ENCODE measurements at places on chromosomes 7 and 10.

DNA sequence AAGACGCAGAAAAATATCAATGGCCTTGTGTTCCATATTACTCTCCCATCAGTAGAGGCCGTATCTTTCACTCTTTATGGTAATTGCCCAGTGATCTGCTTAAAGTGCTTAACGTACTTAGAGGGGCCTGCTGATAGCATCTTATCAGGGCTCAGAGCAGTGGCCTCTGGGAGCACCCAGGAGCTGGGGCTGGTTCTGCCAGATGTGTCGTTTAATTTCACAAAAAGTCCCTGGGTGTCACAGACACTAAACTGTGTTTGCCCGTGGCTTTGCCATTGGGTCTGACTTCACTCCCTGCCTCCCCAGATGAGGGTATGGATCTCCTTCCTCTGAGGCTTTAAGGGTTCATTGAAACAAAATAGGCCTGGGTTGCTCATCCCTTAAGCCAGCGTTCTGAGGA lies 435.3 kb downstream of the GATA3 start:
- no peak for DNase-seq

DNA sequence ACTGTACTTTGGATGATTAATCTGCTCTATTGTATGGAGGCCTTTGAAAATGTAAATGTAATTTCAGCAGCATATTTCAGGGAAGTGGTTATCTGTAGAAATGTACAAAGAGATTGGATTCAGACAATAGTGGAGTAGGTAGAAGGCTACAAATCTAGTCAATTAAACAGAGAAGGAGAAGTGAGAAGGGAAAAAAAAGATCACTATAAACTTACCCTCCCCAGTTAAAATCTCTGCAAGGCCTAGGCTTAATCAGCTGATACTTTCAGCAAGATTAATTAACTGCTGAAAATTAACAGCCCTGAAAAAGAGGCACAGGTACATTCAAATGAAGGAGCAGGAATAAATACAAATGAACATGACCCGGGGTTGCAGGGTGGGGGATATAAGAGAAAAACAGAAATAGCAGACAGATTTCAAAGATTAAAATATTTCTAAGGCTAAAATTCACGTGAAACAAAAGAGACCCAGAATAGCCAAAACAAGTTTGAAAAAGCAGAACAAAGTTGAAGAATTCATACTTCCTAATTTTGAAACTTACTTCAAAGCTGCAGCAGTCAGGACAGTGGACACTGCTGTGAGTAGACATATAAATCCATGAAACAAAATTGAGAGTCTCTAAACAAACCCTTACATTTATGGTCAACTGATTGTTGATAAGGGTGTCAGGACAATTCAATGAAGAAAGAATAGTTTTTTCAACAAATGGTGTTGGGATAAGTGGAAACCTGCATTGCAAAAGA lies 96.0 kb downstream of the NRCAM start:
- no peak for DNase-seq

DNA sequence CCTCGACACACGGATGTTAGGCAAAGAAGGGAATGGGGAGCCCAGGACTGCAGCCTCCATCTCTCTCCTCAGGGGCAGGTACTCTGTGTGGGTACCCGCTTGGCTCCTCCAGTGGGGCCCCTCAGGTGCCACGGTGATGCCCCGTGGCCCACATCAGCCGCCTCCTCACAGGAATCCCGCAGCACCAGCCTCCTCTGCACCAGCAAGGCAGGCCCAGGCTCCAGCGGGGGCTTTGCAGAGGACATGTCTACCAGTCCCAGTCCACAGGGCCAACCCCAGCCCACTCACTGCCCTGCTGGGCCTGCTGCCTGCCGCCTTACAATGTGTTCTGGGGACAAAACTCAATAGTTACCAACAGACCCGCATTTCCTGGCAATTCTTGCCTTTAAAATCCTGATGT lies 61.6 kb upstream of the ADGRA1 start:
- no peak for DNase-seq

DNA sequence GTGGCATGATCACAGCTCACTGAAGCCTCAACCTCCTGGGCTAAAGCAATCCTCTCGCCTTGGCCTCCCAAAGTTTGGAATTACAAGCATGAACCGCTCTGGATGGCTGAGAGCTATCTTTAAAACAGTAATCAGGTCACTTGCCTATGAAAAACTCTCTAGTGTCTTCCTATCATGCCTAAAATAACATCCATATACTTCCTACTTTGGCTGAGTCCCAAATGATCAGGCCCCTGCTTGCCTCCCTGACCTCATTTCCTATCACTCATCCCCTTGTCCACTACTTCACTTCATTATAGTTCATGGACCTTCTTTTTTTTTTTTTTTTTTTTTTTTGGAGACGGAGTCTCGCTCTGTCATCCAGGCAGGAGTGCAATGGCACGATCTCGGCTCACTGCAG lies 28.0 kb downstream of the SEPTIN7 start:
- no peak for DNase-seq

DNA sequence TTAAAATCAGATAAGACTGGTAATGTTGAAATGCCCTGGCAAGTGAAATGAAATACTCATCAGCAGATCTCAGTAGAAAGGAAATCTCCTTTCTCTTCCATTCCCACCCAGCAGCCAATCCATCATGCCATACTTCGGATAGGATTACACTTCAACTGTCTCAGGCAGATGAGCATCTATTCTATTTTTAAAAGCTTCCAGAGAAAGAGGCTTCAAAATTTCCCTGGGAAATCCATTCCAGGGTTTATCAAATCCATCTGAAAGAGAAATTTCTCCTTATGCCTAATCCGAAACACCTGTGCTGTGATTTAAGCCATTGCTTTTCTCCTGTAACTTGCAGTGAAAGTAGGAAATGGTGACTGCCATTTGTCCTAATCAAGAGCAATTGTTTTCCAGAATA lies 60.4 kb upstream of the RAPGEF5 start:
- no peak for DNase-seq

DNA sequence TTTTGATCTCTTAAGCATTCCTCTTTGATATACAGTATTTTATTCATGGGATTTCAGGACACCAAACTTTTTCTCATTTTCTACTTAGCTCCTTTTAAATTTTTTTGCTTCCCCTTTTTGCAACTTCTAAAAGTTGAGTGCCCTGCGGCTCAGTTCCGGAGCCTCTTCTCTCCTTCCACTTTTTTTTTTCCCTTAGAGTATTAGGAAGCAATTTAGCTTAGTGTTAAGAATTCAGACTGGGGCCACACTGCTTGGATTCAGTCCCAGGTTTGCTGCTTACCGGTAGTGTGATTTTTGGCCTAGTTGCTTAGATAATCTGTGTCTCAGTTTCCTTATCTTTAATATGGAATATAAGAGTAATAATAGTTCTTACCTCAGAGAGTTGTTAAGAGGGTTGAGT lies 3.4 kb downstream of the STAM start:
- DNase-seq: no peak

GRCh38 chr7:137904833-137905232 lies 58.1 kb upstream of the DGKI start:
- DNase-seq: no peak

- DNase-seq: no peak
These were observed 10.3 kb upstream of the PLAC9 start for GRCh38 chr10:80122110-80122710.

DNA sequence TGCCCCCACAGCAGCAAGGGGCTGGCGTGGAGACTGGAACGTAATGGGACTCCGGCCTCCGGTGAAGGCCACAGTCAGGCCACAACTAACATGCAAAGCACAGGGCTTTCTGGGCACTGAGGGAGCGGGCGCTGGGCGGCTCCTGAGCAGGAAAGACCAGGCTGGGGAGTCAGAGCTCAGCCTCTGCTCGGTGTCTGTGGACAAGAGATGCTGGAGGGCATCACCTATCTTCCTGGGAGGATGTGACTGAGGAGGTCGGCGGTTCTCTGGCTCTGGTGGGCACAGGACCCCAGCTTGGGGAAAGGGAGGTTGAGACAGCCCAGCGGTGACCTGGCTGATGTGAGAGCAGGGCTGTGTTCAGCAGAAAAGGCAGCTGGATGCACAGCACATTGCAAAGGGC lies 11.7 kb downstream of the CNPY1 start:
- no peak for DNase-seq

- no peak for DNase-seq
These were observed 267.9 kb upstream of the CNTNAP2 start for GRCh38 chr7:145848691-145849090.

- DNase-seq: no peak
These were observed 426.4 kb downstream of the TYW1 start for GRCh38 chr7:67423065-67423464.

GRCh38 chr7:77353407-77353721 lies 62.8 kb downstream of the GSAP start:
- peak; percentile 35 for DNase-seq

DNA sequence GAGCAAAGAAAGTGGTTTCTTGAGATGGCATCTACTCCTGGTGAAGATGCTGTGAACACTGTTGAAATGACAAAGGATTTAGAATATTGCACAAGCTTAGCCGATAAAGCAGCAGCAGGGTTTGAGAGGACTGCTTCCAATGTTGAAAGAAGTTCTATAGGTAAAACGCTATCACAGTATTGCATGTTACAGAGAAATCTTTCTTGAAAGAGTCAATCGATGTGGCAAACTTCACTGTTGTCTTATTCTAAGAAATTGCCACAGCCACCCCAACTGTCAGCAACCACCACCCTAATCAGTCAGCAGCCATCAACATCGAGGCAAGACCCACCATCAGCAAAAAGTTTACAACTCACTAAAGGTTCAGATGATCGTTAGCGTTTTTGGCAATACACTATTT lies 59.9 kb downstream of the SLC29A4 start:
- DNase-seq: no peak

- DNase-seq: no peak
These were observed 85.5 kb upstream of the ADO start for GRCh38 chr10:62719061-62719460.

DNA sequence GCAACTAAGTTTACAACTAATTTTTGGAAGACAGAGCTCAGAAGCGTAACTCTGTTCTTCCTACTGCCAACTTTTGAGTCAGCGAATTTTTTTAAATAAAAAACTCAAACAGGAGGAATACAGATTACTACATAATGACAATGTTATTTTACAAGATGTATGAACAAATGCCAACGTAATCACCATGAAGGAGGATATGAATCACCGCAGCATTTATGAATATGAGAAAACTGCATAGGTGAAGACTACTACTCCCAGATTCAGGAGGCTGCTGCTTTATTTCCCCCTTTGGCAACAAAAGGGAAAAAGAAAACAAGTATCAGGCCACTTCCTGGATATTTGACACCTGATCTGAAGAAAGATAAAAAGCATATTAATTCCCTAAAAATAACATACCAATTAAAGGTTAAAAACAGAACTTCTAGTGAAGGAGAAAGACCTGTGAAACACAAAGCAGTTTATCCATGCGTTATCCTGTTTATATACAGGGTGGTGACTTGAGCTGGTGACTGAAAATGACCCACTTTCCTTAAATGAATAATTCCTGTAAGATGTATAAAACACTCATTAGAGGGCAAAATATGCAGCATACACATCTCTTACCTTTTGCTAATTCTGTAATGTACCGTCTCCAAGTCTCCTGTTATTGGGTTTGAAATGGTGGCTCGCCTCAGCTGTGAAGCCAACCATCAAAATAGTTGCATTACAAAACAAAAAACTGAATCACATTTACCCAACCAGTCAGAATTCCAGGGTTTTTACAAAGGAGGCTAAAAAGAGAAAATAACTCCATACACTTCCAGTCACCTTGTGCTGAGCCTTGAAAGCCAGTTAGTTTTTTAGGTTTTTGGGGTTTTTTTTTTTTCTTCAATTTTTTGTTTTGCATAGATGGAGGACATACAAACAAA lies 52.0 kb downstream of the P4HA1 start:
- DNase-seq: peak; percentile 91

DNA sequence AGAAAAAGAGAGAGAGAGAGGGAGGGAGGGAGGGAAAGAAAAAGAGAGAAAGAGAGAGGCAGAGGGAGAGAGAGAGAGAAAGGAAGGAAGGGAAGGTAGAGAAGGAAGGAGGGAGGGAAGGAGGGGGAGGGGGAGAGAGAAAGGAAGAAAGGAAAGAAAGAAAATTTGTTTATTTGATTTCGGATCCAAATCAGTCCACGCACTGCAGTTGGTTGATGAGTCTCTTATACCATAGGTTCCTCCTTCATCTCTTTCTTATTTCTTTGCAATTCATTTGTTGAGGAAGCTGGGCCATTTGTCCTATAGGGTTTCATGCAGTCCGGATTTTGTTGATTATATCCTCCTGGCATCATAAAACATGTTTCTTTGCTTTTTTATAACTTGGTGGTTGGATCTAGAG lies 34.4 kb downstream of the AIFM2 start:
- DNase-seq: no peak

DNA sequence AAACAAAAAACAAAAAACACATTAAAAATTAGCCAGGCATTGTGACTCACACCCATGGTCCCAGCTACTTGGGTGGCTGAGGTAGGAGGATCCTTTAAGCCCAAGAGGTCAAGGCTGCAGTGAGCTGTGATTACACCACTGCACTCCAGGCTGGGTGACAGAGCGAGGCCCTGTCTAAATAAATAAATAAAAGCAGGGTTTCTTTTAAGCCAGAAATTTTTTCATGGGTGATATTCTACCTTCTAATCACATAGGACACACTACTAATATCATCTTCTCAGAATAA lies 14.2 kb upstream of the SVIL start:
- DNase-seq: peak; percentile 59

GRCh38 chr10:75995720-75996119 lies 564.3 kb downstream of the LRMDA start:
- no peak for DNase-seq

DNA sequence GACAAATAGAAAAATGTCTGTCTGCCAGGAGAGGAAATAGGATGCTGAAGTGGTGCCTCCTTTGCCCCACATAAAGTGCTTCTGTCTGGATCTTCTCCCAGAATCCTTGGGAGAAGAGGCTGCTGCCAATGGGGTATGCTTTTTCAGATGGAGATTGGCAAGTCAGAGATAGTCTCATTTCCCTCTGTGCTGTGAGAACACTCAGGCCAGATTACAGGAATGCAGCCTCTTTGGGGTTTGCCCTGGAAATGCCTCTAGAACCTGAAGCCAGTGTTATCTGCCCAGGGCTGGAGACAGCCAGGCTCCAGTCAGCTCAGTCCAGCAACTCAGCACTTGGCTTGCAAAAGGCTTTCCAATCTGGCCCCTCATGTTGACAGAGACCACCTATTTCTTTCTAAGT lies 119.1 kb upstream of the PHYHIPL start:
- peak; percentile 31 for DNase-seq

GRCh38 chr10:112390125-112390703 lies 16.3 kb downstream of the ACSL5 start:
- DNase-seq: no peak

DNA sequence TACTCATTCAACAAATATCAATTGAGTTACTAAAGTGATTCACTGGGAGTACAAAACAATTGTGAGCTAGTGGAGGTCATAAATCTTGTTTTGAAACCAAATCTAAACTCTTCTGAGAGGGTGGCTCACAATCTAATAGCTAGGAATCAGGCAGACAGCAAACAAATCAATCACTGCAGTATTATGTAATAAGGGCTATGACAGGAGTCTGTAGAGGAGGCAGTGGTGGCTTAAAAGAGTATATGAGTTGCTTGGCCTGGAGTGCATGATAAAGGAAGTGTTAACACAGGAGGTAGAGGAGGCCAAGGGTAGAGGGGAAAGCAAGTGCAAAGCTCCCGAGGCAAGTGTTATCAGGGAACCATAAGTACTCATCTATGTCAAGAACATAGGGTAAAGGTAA lies 16.5 kb downstream of the MYPN start:
- DNase-seq: no peak

GRCh38 chr10:130873636-130874035 lies 437.9 kb downstream of the TCERG1L start:
- no peak for DNase-seq

Data from adipocyte (in vitro differentiated cells).